ENCODE measurements at places on chromosomes 3 and 15.

GRCh38 chr3:45765266-45765851, 31.0 kb downstream of the SLC6A20 start:
- DNase-seq = no peak

DNA sequence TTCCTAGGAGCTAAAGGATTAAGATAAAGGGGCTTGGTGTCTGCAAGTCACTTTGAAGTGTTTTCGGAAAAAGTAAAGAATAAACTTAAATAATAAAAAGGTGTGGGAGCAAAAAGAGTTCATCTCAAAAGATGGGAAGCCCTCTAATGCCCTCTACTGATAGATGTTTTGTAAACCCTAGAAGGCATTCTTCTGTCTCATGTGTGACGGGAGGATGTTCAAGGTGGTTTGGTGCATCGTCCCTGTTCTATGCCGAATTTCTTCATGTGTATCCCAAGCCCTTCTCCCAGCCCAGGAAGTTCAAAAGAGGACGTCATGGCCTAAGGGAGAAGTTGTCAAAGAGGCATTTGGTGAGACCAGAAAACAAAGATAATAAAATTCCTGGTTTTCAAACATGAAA, 37.2 kb downstream of the CCK start:
- DNase-seq = no peak

DNA sequence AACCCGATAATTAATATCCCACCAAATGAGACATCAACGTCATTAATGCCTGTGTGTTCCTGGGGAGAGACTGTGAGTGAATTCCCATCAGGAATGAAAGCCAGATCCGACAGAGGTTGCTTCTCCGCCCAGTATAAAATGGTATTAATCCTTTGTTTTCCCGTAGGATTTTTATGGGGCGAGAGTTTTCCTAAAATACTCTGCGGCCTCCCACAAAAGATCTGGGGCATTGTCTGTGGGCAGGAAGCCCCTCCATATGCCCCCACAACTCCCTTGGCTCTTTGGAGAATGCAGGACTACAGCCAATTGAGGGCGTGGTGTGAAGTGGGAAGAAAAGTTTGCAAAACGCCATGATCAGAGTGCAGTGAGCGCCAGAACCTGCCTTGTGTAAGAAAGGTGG, 26.7 kb downstream of the ZIC4 start:
- DNase-seq = no peak

GRCh38 chr3:14439501-14440167, 37.2 kb downstream of the SLC6A6 start:
- no peak for DNase-seq

GRCh38 chr3:57538465-57538864, 5.7 kb downstream of the DNAH12 start:
- no peak for DNase-seq

DNA sequence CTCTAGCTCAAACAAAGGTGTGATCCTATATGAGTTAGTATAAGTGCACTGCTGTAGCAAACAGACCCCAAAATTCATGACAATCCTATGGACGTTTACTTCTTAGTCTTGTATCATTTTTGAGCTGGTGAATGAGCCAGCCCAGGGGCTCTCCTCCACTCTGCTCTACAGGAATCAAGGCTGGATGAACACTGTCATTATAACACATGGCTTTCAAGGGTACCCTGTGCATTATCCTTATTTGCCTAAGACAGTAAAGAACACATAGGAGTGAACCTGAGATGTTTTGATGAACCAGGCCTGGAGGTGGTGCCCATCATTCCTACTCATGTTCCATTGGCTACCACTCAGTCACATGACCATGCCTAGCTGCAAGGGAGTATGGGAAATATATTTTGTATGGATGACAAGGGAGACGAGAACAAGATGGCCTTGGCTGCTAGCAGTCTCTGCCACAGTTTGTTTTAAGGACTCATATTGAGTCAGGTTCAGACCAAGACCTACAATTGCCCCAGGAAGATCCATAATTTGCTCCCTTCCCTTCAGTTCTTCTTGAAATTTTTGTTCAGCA, 107.4 kb upstream of the HES1 start:
- no peak for DNase-seq

DNA sequence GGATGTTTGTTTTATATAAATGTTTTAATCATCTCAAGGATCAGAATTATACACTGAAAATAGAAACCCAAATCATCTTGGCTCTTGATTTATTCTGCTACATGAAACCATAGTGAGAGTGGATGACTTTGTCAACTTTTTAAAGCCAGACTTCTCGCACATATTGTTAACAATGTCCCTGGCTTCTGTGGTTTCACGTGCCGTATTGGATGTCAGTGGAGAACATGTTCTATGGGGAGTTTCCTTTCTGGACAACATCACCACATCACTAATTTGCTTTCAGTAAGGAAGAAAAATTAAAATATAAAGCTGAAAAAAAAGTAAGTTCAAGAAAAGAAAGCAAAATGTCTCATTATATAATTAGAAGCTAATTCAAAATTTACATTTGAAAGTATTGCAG, 297.1 kb upstream of the MME start:
- no peak for DNase-seq

DNA sequence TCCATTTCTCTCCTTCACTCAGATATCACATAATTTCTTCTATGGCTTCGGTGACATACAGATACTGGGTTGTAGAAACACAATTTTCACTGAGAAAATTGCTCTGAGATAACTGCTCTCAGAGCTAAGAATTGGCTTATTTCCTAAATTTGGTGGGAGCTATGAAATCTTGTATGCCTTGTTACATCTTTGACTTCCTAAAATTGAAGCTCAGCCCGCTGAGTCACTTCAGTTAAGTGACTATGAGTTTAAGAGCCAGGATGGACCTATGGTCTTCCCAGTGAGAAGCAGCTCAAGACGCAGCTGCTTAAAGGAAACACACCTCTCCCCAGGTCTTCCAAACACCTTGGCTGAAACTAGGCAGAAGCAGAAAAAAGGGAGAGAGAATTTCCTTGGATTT, 56.4 kb downstream of the EFHB start:
- DNase-seq = no peak

GRCh38 chr15:24945711-24946110, 9.1 kb upstream of the SNRPN start:
- DNase-seq = no peak

DNA sequence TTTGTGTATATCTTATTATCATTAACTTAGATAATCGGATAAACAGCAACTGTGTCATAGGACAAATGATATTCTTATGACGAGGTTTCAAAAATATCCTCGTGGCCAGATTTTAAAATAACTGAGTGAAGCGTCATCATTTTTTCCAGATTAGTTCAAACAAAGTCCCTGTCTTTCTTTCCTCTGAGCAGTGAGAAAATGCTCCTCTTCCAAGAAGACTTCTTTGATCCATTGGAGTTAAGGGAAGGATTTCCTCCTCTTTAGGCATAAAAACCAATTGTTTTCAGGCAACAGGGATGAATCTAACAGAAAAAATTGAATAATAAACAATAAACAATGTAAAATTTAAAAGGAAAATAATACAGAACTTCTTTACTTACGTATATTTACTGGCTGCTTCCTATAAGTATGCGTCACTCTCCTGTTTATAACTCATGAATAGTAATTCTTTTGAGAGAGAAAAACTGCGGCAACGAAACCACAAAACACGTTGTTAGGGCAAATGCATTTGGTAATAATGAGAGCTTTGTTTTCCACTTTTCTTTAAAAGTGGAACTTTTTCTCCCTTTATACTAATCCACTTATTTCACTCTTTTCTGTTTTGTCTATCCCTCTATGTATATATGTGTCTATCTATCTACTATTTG, 419.4 kb upstream of the ONECUT1 start:
- no peak for DNase-seq

All from NCI-H226 (cell line).